Neuronal stem cell (in vitro differentiated cells): ENCODE measurements at places on chromosomes 4 and X.

DNA sequence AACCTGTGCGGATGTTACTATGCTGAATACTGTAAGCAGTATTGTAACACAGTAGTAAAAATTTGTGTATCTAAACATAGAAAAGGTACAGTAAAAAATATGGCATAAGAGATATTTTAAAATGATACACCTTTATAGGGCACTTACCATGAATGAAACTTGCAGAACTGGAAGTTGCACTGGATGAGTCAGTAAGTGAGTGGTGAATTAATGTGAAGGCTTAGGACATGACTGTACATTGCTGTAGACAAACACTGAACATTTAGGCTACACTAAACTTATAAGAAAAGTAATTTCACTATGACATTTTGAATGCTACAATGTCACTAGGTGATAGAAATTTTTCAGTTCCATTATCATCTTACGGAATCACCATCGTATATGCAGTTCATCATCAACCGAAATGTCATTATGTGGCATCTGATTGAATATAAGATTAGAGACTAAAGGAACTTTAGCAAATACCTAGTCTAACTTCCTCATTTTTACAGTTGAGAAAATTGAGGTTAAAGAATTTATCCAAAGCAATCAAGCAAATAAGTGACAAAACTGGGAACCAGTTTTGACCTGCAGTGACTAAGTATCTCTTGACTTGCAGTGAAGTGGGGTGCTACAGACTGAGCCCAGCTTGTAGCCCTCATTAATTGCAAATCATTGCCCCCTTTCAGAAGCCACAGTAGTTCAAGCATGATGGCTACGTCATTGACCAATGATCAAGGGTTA is 55.3 kb downstream of the EGF start:
- H3K4me1 ChIP-seq = no peaks in the 10 kb centered on the region
- no peak for DNase-seq
- peaks cover 3% of the 10 kb centered on the region for H3K36me3 ChIP-seq
- H3K27me3 ChIP-seq = no peaks in the 10 kb centered on the region
- H3K27ac ChIP-seq = no peak overlapping the region

- H3K27ac ChIP-seq = no peak overlapping the region
- no peaks in the 10 kb centered on the region for H3K4me1 ChIP-seq
- H3K4me3 ChIP-seq = no peak overlapping the region
- DNase-seq = no peak
These were observed 1283.4 kb downstream of the PCDH7 start for GRCh38 chr4:32003548-32003947.

GRCh38 chr4:74451214-74451661 is 6.3 kb downstream of the AREG start:
- H3K27me3 ChIP-seq = no peaks in the 10 kb centered on the region
- H3K36me3 ChIP-seq = no peaks in the 10 kb centered on the region
- no peak overlapping the region for H3K4me3 ChIP-seq
- DNase-seq = no peak

DNA sequence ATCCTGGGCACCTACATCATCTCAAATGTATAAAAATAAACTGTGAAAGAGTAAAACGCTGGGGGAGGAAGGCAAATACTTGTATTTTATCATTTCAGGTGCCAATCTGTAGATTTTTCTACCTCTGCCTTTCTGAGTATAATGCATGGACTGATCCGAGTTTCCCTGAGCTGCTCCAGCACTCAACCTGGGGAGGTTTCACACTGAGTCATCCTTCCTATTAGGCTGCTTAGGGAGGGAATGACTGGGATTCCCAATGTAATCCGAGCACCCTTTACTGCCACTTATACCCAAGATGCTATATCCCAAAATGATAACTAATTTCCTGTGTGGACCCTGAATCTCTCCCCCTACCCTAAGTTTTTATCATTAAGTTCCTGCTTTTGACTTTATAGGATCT is 126.6 kb downstream of the HNRNPD start:
- H3K27ac ChIP-seq = no peak overlapping the region
- no peaks in the 10 kb centered on the region for H3K27me3 ChIP-seq
- no peaks in the 10 kb centered on the region for H3K36me3 ChIP-seq
- no peak for DNase-seq
- H3K4me1 ChIP-seq = no peaks in the 10 kb centered on the region
- no peak overlapping the region for H3K4me3 ChIP-seq

GRCh38 chr4:149719806-149720205 is 95.8 kb downstream of the IQCM start:
- H3K27me3 ChIP-seq = no peaks in the 10 kb centered on the region
- no peaks in the 10 kb centered on the region for H3K36me3 ChIP-seq
- no peak for DNase-seq
- H3K4me3 ChIP-seq = no peak overlapping the region
- H3K4me1 ChIP-seq = no peaks in the 10 kb centered on the region

- no peak overlapping the region for H3K4me3 ChIP-seq
- H3K4me1 ChIP-seq = no peaks in the 10 kb centered on the region
- no peak for DNase-seq
These were observed 37.6 kb downstream of the PGRMC2 start for GRCh38 chr4:128249787-128250668.

GRCh38 chr4:16032396-16032770 is 51.4 kb downstream of the PROM1 start:
- H3K36me3 ChIP-seq = peaks cover 27% of the 10 kb centered on the region
- H3K4me3 ChIP-seq = no peak overlapping the region
- no peaks in the 10 kb centered on the region for H3K27me3 ChIP-seq
- DNase-seq = no peak

DNA sequence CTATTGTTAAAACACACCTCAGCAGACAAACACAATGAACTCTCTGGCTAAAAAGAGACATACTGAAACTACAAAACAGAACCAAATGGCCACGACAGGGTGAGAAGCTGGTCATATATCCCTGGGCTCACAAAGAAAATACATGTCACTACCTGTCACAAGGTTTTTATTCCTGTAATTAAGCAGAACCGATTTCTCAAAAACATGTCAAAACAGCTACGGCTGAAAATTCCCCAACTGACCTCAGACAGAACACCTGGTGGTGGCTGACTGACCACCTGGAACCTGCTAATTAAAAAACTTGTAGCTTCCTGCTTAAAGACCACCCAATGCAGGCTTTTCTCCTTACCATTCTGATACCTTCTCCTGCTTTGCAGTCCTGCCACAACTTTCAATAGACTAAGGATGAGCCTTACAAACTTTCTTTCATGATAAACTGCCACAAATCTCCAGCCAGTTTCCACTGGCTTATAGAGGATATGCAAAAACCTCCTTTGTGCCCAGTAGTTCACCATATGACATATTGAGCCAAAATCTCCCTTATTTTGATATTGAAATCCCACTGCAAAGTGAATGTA is 571.9 kb downstream of the SPOCK3 start:
- no peaks in the 10 kb centered on the region for H3K36me3 ChIP-seq
- no peak overlapping the region for H3K4me3 ChIP-seq
- no peak for DNase-seq
- H3K4me1 ChIP-seq = no peaks in the 10 kb centered on the region

GRCh38 chrX:44308869-44309268 is 34.6 kb downstream of the EFHC2 start:
- no peaks in the 10 kb centered on the region for H3K4me1 ChIP-seq
- no peak overlapping the region for H3K4me3 ChIP-seq
- DNase-seq = no peak
- H3K27me3 ChIP-seq = no peaks in the 10 kb centered on the region
- no peaks in the 10 kb centered on the region for H3K36me3 ChIP-seq

- H3K4me3 ChIP-seq = no peak overlapping the region
- no peaks in the 10 kb centered on the region for H3K36me3 ChIP-seq
- H3K27ac ChIP-seq = no peak overlapping the region
- H3K27me3 ChIP-seq = no peaks in the 10 kb centered on the region
These were observed 561.5 kb upstream of the PCDH10 start for GRCh38 chr4:132587626-132588025.

- H3K4me1 ChIP-seq = no peaks in the 10 kb centered on the region
- H3K27ac ChIP-seq = no peak overlapping the region
- no peak for DNase-seq
- no peaks in the 10 kb centered on the region for H3K36me3 ChIP-seq
These were observed 208.7 kb upstream of the FTHL17 start for GRCh38 chrX:31280580-31280979.
